Stimulated activated CD4-positive, alpha-beta T cell treated with anti-CD3 and anti-CD28 coated beads, Interleukin-1b, Interleukin-23, amount 100 ng/mL, for 1 hour (primary cell): ENCODE measurements at places on chromosomes 5 and 9.

DNA sequence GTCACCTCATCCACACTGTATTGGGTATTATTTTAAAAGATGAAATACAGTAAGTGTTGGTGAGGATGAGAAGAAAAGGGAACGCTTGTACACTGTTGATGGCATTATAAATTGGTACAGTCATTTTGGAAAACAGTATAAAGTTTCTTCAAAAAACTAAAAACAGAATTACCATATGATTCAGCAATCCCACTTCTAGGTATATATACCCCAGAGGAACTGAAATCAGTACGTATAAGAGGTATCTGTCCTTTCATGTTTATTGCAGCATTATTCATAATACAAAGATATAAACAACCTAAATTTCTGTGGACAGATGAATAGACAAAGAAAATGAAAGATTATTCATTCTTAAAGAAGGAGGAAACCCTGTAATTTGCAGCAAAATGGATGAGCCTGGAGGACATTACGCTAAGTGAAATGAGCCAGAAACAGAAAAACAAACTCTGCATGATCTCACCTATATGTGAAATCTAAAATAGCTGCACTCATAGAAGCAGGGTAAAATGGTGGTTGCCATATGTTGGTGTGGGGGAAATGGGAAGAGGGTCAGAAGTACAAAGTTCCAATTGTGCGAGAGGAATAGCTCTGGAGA lies 191.6 kb downstream of the TRIM36 start:
- DNase-seq, result no peak

- DNase-seq, result peak; percentile 5
Observed at GRCh38 chr5:31825518-31826068, 186.7 kb downstream of the PDZD2 start.

DNA sequence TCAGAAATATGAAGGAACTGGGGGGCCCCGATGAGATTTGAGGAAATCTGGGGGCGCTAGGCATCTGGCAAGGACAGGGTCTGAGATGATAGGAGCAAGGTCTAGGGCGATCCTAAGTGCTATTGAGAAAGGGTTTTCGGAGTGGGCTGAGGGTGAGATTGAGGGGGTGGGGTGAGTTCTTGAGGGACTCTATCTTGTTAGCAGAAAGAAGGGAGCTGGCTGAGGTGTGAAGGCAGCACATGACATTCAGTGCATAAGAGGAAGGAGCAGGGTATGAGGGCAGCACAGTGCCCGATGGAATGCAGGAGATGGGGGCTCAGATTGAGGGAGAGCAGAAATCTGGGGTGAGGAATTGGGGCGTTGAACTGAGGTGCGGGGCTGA lies 640 bp downstream of the TRIM32 start:
- DNase-seq, result no peak

GRCh38 chr5:149833116-149833827 lies 103.2 kb downstream of the PPARGC1B start:
- no peak for DNase-seq

DNA sequence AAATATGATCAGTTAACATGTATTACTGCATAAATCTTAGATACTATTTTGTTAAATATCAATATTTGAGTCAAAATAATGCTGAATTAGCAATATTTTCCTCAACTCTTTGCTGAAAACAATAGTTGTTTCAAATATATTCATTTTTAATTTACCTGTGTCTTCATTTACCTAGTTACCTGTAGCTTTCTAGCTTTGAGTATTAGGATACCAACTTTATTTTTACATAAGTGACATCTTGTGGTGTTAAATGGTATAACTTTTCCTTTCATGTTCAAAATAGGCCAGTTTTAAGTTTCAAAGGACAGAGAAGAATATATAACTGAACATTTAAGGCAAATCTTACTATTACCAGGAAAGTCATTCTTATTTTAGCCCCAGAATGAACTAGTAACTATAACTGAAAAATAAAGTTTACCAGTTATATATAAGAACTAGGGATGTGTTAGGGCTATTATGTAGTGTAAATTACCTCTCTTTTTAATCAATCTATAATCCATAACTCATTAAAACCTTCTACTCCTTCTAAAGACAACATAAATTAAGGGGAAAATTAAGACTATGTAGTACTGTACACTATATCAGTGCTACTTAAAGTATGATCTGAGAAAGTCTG lies 25.3 kb downstream of the AP3B1 start:
- no peak for DNase-seq
